ENCODE measurements at places on chromosomes 4 and X. TPM values are rescaled to one million over a fixed set of nuclear protein-coding genes. Genes with fewer than 3 reads are reported as not detected.

The TCEANC gene
- total RNA-seq = 3.8 TPM

DNA sequence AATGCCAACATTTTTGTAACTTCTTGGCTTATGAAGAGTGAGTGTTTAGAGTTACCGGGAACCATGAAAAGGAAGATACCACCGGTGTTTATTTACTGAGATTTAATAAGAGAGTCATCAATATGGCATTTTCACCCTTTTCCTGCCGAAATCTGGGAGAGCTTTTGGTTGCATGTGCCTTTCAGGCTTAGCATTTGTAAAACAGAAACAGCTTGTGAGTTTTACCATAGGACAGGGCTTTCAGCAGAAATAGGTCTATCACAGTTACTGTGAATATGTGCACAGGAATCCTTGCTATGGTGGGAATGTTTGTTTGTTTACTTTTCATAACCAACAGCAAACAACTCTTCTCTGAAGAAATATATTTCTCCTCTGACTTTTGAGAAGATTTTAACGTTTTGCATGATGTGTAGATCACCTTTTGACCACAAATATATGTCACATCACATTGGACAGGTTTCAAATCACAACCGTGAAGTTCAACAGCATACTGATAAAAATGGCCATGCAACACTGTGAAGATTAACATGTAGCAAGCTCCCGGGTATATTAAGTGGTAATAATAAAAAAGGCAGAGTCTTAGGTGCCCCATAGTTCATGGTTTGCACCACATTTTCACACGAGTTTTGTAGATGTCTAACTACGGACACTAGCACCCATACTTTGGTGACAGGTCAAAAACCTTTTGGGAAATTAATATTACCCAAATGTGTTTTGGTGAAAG is 21.3 kb downstream of the ARHGAP24 start:
- DNase-seq = no peak
- H3K27ac ChIP-seq = no peak overlapping the region
- no peaks in the 10 kb centered on the region for H3K27me3 ChIP-seq

DNA sequence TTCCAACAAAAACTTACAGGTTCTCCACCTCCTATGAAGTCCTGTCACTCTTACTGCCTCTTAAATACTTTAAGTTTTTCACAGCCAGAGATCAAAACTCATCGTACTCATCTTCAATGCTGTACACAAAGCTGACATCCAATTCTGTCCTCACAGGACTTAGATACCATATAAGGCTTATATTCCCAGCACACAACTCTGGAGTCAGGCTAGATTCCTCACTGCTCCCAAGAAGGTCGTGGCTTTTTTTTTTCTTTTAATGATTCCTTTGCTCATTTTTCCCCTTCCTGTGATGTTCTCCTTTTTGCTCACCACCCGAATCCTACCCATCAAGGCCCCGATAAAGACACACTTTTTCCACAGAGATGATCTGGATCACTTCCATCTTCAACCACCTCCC is 914 bp downstream of the TRAPPC2 start:
- H3K27ac ChIP-seq = peak overlapping the region; percentile 76
- peaks cover 3% of the 10 kb centered on the region for H3K36me3 ChIP-seq
- peak overlapping the region; percentile 91 for H3K4me3 ChIP-seq
- H3K4me1 ChIP-seq = peaks cover 16% of the 10 kb centered on the region
- peaks cover 2% of the 10 kb centered on the region for H3K27me3 ChIP-seq

GRCh38 chrX:19849464-19850080 is 37.8 kb downstream of the SH3KBP1 start:
- no peak overlapping the region for H3K4me3 ChIP-seq
- peaks cover 14% of the 10 kb centered on the region for H3K4me1 ChIP-seq
- peaks cover 4% of the 10 kb centered on the region for H3K27me3 ChIP-seq
- no peaks in the 10 kb centered on the region for H3K36me3 ChIP-seq
- no peak for DNase-seq

GRCh38 chr4:151361966-151362365 is 36.6 kb upstream of the SH3D19 start:
- H3K36me3 ChIP-seq = no peaks in the 10 kb centered on the region
- H3K27me3 ChIP-seq = peaks cover 2% of the 10 kb centered on the region
- no peak overlapping the region for H3K27ac ChIP-seq

GRCh38 chr4:153555730-153556434 is 89.7 kb downstream of the TMEM131L start:
- H3K27ac ChIP-seq = no peak overlapping the region
- H3K4me3 ChIP-seq = no peak overlapping the region
- no peaks in the 10 kb centered on the region for H3K4me1 ChIP-seq
- DNase-seq = no peak
- peaks cover 23% of the 10 kb centered on the region for H3K36me3 ChIP-seq
- H3K27me3 ChIP-seq = peaks cover 2% of the 10 kb centered on the region

The ASB11 gene
- not detected for total RNA-seq

- H3K4me3 ChIP-seq = no peak overlapping the region
- peaks cover 25% of the 10 kb centered on the region for H3K4me1 ChIP-seq
- no peak for DNase-seq
Observed at GRCh38 chr4:81410680-81411079, 61.0 kb downstream of the RASGEF1B start.

DNA sequence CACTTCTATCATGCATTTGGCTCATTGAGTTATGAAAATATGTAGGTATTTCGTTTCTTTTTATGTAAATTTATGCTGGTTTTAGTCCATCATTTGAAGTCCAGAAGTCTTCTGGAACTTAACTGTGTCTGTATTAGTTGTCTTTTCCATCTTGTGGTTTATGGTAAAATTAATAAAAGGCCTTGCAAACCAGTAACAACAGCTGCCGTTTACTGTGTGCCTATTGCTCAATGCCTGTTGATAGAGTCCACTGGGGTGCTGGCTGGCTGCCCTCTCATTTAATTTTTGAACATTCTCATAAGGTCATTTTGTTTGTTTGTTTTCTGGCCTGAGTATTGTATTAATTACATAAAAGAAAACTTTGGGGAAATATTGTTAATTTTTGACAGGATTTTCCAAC is 98.0 kb downstream of the NAA11 start:
- H3K27ac ChIP-seq = no peak overlapping the region
- no peaks in the 10 kb centered on the region for H3K36me3 ChIP-seq
- H3K27me3 ChIP-seq = no peaks in the 10 kb centered on the region
- no peak for DNase-seq
- no peak overlapping the region for H3K4me3 ChIP-seq

GRCh38 chr4:14800977-14801376 is 201.3 kb upstream of the CPEB2 start:
- no peak for DNase-seq
- H3K27ac ChIP-seq = no peak overlapping the region
- no peaks in the 10 kb centered on the region for H3K27me3 ChIP-seq
- H3K4me1 ChIP-seq = no peaks in the 10 kb centered on the region
- no peak overlapping the region for H3K4me3 ChIP-seq
- peaks cover 7% of the 10 kb centered on the region for H3K36me3 ChIP-seq

The WAS gene
- 2.7 TPM for total RNA-seq

DNA sequence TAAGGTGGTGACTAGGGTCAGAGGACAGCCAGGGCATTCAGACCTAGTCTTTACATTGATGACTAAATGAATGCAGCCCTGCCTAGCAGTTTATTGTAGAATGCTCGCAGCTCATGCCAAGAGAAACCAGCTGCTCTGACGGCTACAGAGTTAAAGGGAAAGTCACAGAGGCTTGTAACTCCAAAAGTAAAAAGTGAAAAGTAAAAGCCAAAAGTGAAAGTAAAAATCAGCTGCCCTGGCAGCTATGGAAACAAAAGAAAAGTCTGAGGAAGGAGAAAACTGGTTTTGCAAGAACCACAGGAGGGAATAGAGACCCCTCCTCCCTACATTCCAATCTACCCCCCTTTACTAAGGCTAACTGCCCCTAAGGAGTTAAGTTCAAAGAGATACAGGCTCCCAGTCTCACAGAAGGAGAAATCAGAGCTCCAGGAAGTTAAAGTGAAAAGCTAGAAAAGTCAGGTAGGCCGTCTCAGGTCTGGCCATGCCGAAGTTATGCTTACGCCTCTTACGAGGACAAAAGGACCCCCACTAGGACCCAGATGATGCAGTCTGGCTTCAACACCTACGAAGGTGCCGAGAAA is 6.0 kb downstream of the GAGE10 start:
- H3K4me1 ChIP-seq = peaks cover 10% of the 10 kb centered on the region
- H3K36me3 ChIP-seq = no peaks in the 10 kb centered on the region
- H3K27ac ChIP-seq = no peak overlapping the region
- H3K27me3 ChIP-seq = peaks cover 7% of the 10 kb centered on the region

GRCh38 chr4:111228396-111228795 is 605.5 kb upstream of the PITX2 start:
- H3K4me3 ChIP-seq = no peak overlapping the region
- no peaks in the 10 kb centered on the region for H3K27me3 ChIP-seq
- no peaks in the 10 kb centered on the region for H3K36me3 ChIP-seq

DNA sequence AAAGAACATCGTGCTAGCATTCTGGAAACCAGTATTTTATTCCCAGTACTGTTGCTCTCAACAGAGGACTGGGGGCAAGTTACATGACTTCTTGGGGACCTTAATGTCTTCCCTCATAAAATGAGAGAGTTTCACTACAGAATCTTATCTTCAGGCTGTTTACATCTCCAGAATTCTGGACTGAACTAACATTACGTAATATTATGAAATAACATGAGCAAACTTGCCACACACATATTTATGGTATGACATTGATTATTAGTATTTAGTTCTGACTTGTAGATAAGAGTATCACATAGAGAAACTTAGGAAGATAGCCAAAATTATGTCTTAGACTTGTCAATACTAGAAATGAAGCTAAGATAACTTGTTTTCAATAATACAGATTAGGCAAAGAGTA is 68.0 kb downstream of the NFKB1 start:
- no peak overlapping the region for H3K4me3 ChIP-seq
- no peak for DNase-seq
- H3K36me3 ChIP-seq = peaks cover 5% of the 10 kb centered on the region
- H3K4me1 ChIP-seq = peaks cover 2% of the 10 kb centered on the region
- no peaks in the 10 kb centered on the region for H3K27me3 ChIP-seq

DNA sequence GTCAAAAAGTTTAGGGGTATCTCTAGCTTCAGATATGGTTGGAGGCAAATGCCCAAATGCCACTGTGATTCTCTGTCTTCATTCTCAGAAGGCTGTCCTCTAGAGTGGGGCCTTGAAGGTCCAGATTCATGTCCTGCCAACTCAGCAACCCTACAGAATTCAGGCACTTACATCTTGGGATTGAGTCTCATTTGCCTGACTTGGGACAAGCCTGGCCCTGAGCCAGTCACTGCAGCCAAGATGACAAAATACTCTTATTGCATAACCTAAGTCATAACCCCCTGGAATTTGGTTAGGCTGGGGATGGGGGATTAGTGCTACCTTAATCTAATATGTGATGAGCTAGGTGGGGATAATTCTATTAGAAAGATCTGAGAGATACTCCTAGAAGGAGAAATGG is 100.5 kb downstream of the AREG start:
- no peaks in the 10 kb centered on the region for H3K4me1 ChIP-seq
- H3K27ac ChIP-seq = no peak overlapping the region
- H3K36me3 ChIP-seq = no peaks in the 10 kb centered on the region
- no peak for DNase-seq

GRCh38 chr4:87633243-87633642 is 16.8 kb upstream of the DMP1 start:
- H3K36me3 ChIP-seq = no peaks in the 10 kb centered on the region
- H3K27ac ChIP-seq = no peak overlapping the region
- H3K27me3 ChIP-seq = no peaks in the 10 kb centered on the region
- no peak overlapping the region for H3K4me3 ChIP-seq

- peaks cover 5% of the 10 kb centered on the region for H3K36me3 ChIP-seq
- no peak overlapping the region for H3K27ac ChIP-seq
- peaks cover 4% of the 10 kb centered on the region for H3K27me3 ChIP-seq
Observed at GRCh38 chr4:41177016-41177415, 37.3 kb downstream of the APBB2 start.

- H3K36me3 ChIP-seq = peaks cover 16% of the 10 kb centered on the region
- peak overlapping the region; percentile 97 for H3K4me3 ChIP-seq
Observed at GRCh38 chr4:110615353-110616237, 7.3 kb downstream of the PITX2 start.

DNA sequence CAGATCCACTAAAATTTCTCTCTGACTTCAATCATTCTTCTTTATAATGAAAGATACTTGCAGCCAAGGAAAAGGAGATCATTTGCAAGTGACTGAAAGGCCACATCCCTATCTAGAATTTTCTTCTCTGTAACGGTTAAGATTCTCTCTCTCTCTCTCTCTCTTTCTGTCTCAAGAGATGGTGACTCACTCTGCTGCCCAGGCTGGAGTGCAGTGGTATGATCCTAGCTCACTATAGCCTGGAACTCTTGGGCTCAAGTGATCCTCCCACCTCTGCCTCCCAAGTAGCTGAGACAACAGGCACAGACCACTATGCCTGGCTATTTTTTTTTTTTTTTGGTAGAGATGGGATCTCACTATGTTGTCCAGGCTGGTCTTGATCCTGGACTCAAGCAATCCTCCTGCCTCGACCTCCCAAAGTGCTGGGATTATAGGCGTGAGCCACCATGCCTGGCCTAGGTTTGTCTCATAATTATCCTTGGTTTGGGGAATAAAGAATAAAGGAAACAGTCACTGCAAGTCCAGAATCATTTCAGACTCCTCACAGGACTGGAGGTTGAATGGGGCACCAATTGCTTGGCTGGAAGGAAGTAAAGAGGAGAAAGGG is 33.3 kb upstream of the GALNT7 start:
- H3K4me1 ChIP-seq = no peaks in the 10 kb centered on the region
- H3K4me3 ChIP-seq = no peak overlapping the region
- H3K27ac ChIP-seq = no peak overlapping the region
- H3K27me3 ChIP-seq = no peaks in the 10 kb centered on the region
- H3K36me3 ChIP-seq = no peaks in the 10 kb centered on the region
- no peak for DNase-seq

GRCh38 chr4:123522646-123523045 is 126.1 kb downstream of the SPRY1 start:
- H3K4me1 ChIP-seq = no peaks in the 10 kb centered on the region
- no peak for DNase-seq
- H3K27ac ChIP-seq = no peak overlapping the region
- H3K36me3 ChIP-seq = no peaks in the 10 kb centered on the region

DNA sequence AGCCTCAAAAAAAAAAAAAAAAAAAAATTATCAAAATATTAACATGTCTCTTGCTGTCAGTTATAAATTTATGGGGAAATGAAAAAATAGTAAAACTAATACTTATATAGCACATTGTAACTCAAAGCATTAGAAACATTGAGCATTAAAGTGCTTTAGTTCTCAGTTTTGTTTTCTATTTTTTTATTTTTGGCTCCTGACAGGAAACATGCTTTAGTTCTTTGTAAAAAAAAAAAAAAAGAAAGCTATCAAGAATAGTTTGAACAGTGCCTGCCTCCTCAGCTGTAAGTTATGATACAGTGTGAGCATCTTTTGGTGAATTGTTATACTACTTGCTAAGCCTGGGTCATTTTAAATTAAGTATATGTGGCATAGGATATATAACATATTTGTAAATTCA is 5.1 kb upstream of the CENPC start:
- no peak overlapping the region for H3K27ac ChIP-seq
- H3K27me3 ChIP-seq = no peaks in the 10 kb centered on the region
- DNase-seq = no peak
- H3K4me1 ChIP-seq = no peaks in the 10 kb centered on the region
- H3K4me3 ChIP-seq = no peak overlapping the region
- no peaks in the 10 kb centered on the region for H3K36me3 ChIP-seq

- DNase-seq = no peak
- no peaks in the 10 kb centered on the region for H3K27me3 ChIP-seq
- no peaks in the 10 kb centered on the region for H3K36me3 ChIP-seq
Observed at GRCh38 chrX:118272242-118272641, 73.7 kb upstream of the WDR44 start.

- peak overlapping the region; percentile 91 for H3K4me3 ChIP-seq
- H3K36me3 ChIP-seq = peaks cover 6% of the 10 kb centered on the region
- peak overlapping the region; percentile 80 for H3K27ac ChIP-seq
- peaks cover 18% of the 10 kb centered on the region for H3K27me3 ChIP-seq
- H3K4me1 ChIP-seq = peaks cover 34% of the 10 kb centered on the region
Observed at GRCh38 chr4:145935253-145936141, 3.1 kb downstream of the ZNF827 start.

The NUDT10 gene
- total RNA-seq = 4.1 TPM

GRCh38 chrX:262381-262909 is 18.7 kb upstream of the PLCXD1 start:
- no peak overlapping the region for H3K4me3 ChIP-seq
- peaks cover 4% of the 10 kb centered on the region for H3K27me3 ChIP-seq
- no peak overlapping the region for H3K27ac ChIP-seq
- no peaks in the 10 kb centered on the region for H3K36me3 ChIP-seq
